Mesangial cell (primary cell): ENCODE measurements at places on chromosomes 7 and 10. TPM values are rescaled to one million over a fixed set of nuclear protein-coding genes. Genes with fewer than 3 reads are reported as not detected.

Gene CAV1
- 69.3 and 147 TPM in 2 replicates for total RNA-seq

Gene NODAL
- total RNA-seq: not detected in 2 replicates

Gene CLEC2L
- not detected in 2 replicates for total RNA-seq

Gene WDR11
- 25.7 and 33.3 TPM in 2 replicates for total RNA-seq

Gene MKX
- 0.98 and 3.0 TPM in 2 replicates for total RNA-seq

Gene PIP
- not detected in 2 replicates for total RNA-seq

Gene PKD2L1
- not detected in 2 replicates for total RNA-seq

Gene SLC29A3
- total RNA-seq: 1.6 and 4.8 TPM in 2 replicates

Gene TWIST1
- total RNA-seq: 1.1 and 4.6 TPM in 2 replicates

Gene SFTPA1
- not detected in 2 replicates for total RNA-seq

Gene SLC26A5
- not detected in 2 replicates for total RNA-seq

Gene AS3MT
- 4.7 and 6.0 TPM in 2 replicates for total RNA-seq

Gene PRKAR2B
- 3.4 TPM in 2 replicates for total RNA-seq

Gene EGFR
- total RNA-seq: 40.4 and 45.3 TPM in 2 replicates
